ENCODE measurements at places on chromosomes 7 and 10.
A peak's percentile ranks its signal among the peaks of the same experiment; 100 is the strongest.

GRCh38 chr7:70312336-70312735, 714.1 kb downstream of the AUTS2 start:
- no peaks in the 10 kb centered on the region for H3K27me3 ChIP-seq
- H3K4me3 ChIP-seq, result no peak overlapping the region
- no peak overlapping the region for H3K27ac ChIP-seq
- no peaks in the 10 kb centered on the region for H3K4me1 ChIP-seq

DNA sequence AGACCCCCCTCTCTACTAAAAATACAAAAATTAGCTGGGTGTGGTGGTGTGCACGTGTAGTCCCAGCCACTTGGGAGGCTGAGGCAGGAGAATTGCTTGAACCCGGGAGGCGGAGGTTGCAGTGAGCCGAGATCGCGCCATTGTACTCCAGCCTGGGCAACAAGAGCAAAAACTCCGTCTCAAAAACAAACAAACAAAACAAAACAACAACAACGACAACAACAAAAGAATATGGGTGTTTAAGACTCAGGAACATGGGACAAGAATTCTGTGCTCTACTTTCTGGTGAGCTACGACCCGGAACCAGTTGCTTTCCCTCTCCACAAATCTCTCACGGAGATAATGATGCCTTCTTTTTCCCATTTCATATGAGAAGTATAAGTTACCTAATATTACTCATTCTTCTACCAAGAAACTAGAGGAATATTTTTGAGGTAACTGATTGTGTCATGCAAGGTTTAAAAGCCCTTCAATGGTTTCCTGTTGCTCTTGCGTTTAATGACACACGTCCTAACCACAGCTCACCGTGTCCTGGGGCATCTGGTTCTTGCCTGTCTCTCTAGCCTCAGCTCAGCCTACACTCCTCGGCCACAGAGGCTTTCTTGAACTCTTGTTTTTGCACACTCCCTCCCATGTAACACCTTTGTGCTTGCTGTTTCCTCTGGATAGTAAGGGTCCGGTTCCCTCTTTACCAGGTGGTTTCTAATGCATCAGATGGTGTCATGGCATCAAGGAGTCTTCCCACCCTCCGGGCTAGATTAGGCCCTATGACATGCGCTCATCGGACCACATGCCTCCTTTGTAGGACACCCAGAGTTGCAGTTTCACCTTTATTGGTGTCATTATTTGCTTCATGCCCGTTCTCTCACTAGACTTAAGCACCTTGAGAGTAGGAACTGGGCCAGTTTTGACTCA, 67.5 kb downstream of the PFKFB3 start:
- no peaks in the 10 kb centered on the region for H3K36me3 ChIP-seq
- no peak overlapping the region for H3K4me3 ChIP-seq
- H3K27ac ChIP-seq, result no peak overlapping the region
- peaks cover 4% of the 10 kb centered on the region for H3K4me1 ChIP-seq
- no peaks in the 10 kb centered on the region for H3K27me3 ChIP-seq

- H3K4me1 ChIP-seq, result no peaks in the 10 kb centered on the region
- H3K27ac ChIP-seq, result no peak overlapping the region
- H3K27me3 ChIP-seq, result no peaks in the 10 kb centered on the region
- H3K36me3 ChIP-seq, result no peaks in the 10 kb centered on the region
- no peak for DNase-seq
Measured at GRCh38 chr7:50838675-50839377, 56.1 kb upstream of the GRB10 start.

DNA sequence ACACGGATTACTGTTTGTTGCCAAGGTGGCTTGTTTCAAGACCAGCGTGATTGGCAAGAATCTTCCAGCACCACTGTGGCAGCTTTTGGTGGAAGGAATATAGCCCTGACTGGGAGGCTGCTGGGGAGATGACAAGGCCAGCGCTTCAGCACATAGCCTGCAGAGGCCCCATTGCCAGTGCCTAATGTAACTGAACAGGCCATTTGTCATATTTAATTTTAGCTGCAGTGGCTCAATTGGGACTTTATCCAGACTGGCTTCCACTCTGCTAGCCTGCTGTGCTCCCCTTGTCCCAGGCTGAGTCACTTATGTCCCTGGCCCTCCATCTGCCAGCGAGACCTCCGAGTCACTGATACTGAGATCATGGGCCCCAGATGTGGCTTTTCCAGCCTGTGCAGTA, 483.1 kb downstream of the GALNT17 start:
- H3K4me3 ChIP-seq, result no peak overlapping the region
- no peaks in the 10 kb centered on the region for H3K36me3 ChIP-seq
- peaks cover 23% of the 10 kb centered on the region for H3K4me1 ChIP-seq
- no peaks in the 10 kb centered on the region for H3K27me3 ChIP-seq
- H3K27ac ChIP-seq, result no peak overlapping the region
- DNase-seq, result no peak

GRCh38 chr7:80848841-80849240, 70.0 kb downstream of the SEMA3C start:
- H3K4me3 ChIP-seq, result no peak overlapping the region
- H3K4me1 ChIP-seq, result peaks cover 4% of the 10 kb centered on the region
- no peak for DNase-seq
- H3K27ac ChIP-seq, result no peak overlapping the region
- H3K27me3 ChIP-seq, result no peaks in the 10 kb centered on the region
- no peaks in the 10 kb centered on the region for H3K36me3 ChIP-seq

GRCh38 chr7:107891636-107892366, 818 bp downstream of the DLD start:
- peaks cover 6% of the 10 kb centered on the region for H3K4me1 ChIP-seq
- no peak for DNase-seq
- H3K27me3 ChIP-seq, result no peaks in the 10 kb centered on the region
- peak overlapping the region; percentile 95 for H3K4me3 ChIP-seq
- H3K36me3 ChIP-seq, result peaks cover 41% of the 10 kb centered on the region

DNA sequence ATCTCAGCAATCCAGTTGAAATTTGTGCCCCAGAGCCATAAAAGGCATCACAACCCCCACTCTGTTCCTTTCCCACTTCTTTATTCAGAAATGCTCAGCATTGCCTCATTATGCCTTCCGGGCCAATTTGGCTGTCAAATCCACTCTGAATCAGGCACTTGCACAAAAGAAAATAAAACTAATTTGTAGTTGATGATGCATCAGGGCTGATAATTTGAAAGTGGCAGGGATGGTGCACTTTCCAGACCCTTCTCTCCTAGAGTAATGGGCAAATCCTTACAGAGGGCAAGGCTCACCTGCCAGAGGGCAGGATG, 147.9 kb upstream of the PDE1C start:
- H3K4me3 ChIP-seq, result no peak overlapping the region
- H3K27ac ChIP-seq, result no peak overlapping the region
- peaks cover 2% of the 10 kb centered on the region for H3K4me1 ChIP-seq
- no peaks in the 10 kb centered on the region for H3K27me3 ChIP-seq

DNA sequence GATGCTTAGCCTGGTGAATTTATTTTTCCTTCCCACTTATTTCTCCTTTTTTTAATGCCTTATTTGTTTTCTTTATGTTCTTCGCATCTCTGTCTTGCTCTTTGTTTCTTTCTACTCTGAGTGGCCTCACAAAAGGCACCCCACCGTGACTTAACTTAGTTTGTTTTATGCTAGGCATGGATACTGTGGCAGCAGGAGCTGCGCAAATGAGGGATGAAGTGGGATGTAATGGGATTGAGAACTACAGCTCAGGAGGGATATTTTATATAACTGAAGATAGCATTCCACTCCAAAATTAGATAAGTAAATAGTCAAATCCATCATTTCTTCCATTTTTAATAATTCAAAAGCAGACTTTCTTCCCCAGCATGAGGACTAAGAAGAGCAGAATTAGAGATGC, 1.7 kb upstream of the CACNA2D1 start:
- H3K27ac ChIP-seq, result no peak overlapping the region
- peaks cover 9% of the 10 kb centered on the region for H3K27me3 ChIP-seq
- no peaks in the 10 kb centered on the region for H3K36me3 ChIP-seq
- DNase-seq, result peak; percentile 29

DNA sequence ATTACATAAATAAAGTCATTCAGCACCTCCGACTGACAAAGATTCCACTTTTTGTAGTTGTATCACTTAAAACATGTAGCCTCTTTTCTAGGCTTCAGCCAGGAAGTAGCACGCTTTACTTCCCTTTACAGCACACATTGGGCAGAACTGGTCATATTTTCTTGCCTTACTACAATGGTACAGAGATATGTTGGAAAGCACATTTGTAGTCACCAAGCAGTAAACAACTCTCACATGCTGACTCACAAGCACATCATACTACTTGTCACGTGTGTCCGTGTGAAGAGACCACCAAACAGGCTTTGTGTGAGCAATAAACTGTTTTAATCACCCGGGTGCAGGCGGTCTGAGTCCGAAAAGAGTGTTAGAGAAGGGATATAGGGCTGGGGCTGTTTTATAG, 1071.8 kb downstream of the DNAJB9 start:
- H3K27ac ChIP-seq, result no peak overlapping the region
- H3K4me1 ChIP-seq, result no peaks in the 10 kb centered on the region
- no peaks in the 10 kb centered on the region for H3K36me3 ChIP-seq
- H3K27me3 ChIP-seq, result no peaks in the 10 kb centered on the region
- H3K4me3 ChIP-seq, result no peak overlapping the region

- H3K27me3 ChIP-seq, result no peaks in the 10 kb centered on the region
- H3K27ac ChIP-seq, result peak overlapping the region; percentile 60
- peak; percentile 43 for DNase-seq
- peaks cover 7% of the 10 kb centered on the region for H3K36me3 ChIP-seq
- H3K4me1 ChIP-seq, result peaks cover 13% of the 10 kb centered on the region
Measured at GRCh38 chr7:44884621-44885393, 523 bp downstream of the PURB start.

DNA sequence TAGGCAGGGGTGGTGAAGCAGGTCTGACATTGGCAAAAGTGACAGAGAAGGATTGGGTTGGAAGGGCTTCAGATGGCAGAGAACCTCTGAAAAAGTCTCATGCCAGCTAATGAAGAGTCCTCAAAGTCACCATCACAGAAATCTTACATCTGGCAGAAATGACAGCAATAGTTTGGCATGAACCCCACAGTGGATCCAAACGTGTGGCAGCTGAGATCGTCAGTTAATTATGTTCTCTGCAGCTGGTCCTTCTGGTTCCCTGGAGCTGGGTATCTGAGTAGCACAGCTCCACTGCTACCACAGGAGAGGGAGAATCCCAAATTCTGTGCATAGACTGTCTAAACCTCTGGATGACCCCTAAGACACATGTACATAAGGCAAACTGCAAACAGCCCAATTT, 73.4 kb downstream of the ALOX5 start:
- H3K4me1 ChIP-seq, result no peaks in the 10 kb centered on the region
- H3K27ac ChIP-seq, result no peak overlapping the region
- DNase-seq, result no peak

GRCh38 chr10:62795762-62796161, 8.8 kb upstream of the ADO start:
- H3K4me1 ChIP-seq, result no peaks in the 10 kb centered on the region
- no peak overlapping the region for H3K4me3 ChIP-seq
- H3K36me3 ChIP-seq, result no peaks in the 10 kb centered on the region
- no peak overlapping the region for H3K27ac ChIP-seq
- H3K27me3 ChIP-seq, result no peaks in the 10 kb centered on the region

DNA sequence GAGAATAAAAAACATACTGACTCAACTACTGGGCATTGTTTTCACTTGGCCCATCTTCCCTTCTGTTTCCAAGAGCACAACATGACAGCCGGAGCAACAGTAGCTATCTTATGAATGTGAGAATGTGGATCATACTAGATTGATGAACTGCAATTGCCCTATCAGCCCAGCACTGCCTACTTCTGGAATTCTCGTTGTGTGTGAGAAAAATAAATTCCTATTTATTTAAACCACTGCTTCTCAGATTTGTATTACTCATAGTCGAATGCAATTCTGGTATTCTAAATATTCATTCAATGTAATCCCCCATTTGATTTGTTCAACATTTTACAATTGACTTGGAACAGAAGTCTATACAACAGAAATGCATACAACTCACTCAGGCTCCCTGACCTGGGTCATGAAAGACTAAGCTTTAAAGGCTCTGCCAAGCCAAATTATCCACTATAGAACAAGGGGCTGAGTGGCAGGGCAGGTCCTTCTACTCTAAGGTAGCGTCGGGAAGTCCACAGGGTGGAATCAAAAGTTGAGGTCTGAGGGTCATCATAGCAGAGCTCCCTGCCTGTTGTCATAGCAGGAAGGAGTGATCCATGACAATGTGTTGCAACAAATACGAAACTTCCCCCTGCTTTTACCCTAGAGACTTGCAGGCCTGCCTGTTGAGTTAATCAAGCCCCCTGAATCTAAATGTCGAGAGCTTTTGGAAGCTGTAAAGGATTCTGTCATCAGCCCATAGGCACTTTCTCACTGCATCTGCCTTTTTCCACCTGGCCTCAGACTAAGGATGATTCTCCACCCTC, 12.4 kb upstream of the JAZF1 start:
- H3K27me3 ChIP-seq, result no peaks in the 10 kb centered on the region
- peaks cover 4% of the 10 kb centered on the region for H3K4me1 ChIP-seq
- no peak overlapping the region for H3K27ac ChIP-seq
- no peaks in the 10 kb centered on the region for H3K36me3 ChIP-seq

DNA sequence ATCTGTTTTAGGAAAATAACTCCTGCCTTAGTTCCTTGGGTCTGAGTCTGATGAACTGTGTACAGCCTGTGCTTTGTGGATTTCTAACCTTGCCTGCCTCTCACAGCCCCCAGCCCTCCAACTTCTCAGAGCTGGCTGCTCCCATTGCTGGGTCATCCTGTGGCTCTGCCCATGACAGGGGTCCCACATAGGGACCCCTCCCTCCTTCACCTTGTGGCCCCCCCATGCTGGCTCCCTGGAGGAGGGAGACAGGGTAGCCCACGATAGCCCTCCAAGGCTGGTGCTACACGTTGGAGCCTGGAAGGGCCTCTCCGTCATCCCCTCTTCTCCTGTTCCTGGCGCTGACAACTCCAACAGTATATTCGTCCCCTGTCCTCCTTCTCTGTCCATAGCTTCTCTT, 2.8 kb upstream of the DENND2A start:
- no peaks in the 10 kb centered on the region for H3K36me3 ChIP-seq
- no peak overlapping the region for H3K27ac ChIP-seq
- no peak overlapping the region for H3K4me3 ChIP-seq

DNA sequence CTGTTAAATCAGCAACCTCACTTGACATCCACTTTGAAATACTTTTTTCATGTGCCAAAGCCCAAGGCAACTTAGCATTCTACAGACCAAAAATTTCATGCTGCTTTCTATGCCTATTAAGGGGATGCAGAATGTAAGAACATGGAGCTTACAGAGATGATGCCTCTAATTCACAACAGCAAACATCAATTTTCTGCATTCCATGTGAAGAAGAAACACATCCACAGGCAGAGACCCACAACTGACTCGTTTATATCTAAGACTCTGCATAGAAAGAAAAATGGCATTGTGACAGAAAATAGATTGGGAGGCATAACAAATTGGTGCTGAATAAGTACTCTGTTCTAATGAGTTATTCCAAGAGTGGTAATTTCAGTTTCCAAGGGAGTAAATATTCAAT, 107.6 kb downstream of the SGMS1 start:
- no peak for DNase-seq
- no peak overlapping the region for H3K4me3 ChIP-seq
- no peaks in the 10 kb centered on the region for H3K27me3 ChIP-seq
- no peaks in the 10 kb centered on the region for H3K36me3 ChIP-seq
- no peak overlapping the region for H3K27ac ChIP-seq

DNA sequence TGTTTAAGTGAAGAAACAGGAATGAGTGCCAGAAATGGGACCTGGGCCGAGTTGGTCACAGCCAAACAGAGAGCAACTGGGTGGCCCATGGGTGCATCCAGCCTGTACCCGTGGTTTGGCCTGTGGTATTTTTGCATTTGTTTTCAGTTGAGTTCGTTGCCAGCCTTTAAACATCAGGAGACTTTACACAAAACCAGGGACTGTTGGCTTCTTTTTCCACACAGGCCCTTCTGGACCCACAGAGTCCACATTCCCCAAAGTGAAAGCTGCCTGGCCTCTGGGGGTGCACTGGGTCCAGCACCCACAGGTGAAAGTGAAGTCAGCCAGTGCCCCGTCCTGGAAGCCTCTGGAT, 54.1 kb upstream of the TNS3 start:
- DNase-seq, result no peak
- H3K4me1 ChIP-seq, result peaks cover 13% of the 10 kb centered on the region
- H3K4me3 ChIP-seq, result no peak overlapping the region
- H3K27ac ChIP-seq, result no peak overlapping the region
- peaks cover 4% of the 10 kb centered on the region for H3K27me3 ChIP-seq
